ENCODE measurements at places on chromosomes 2 and 18. TPM values are rescaled to one million over a fixed set of nuclear protein-coding genes. Genes with fewer than 3 reads are reported as not detected.

Gene NOSTRIN
- total RNA-seq = not detected

Gene TMEM247
- total RNA-seq = not detected

Gene PRKD3
- 28.5 TPM for total RNA-seq

- no peak for DNase-seq
Measured at GRCh38 chr2:127826047-127826446, 15.1 kb upstream of the WDR33 start.

GRCh38 chr2:39732482-39732881, 46.6 kb downstream of the THUMPD2 start:
- DNase-seq = no peak

DNA sequence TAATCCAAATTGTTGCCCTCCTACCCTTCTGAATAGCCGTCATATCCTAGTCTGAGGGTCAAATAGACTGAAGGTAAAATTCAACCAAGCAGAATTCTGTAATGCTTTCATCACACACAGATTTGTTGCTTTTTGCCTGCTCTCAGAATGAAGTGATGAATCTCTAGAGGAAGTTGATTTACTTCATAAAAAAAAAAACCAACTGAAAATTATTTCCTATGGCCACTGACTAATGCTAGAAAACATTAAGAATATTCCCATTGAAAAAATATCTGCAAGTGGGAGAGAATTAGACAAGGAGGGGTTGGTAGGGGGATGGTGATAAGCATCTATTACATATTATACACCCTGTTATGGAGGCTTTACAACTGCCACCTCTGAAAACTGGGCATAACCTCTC, 2.3 kb upstream of the IL1RL2 start:
- DNase-seq = no peak

DNA sequence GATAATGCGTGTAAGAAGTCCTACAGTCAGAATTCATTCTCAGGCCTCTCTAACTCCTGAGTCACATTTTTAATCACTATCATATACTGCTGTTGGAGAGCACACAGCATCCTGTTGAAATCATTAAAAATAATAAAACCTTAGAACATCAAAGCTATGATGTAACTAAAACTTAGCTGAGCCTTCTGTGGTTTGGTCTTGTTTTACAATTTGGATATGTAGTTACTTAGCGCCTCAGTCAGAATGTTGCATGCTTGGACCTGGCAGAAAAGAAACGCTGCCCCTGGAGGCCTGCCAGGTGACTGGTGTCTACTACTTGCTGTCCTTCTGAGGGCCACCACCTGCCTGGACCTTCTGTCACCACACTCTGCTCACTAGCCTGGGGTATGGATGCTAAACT, 261.1 kb upstream of the RASGRP3 start:
- no peak for DNase-seq

GRCh38 chr2:445896-446295, 158.0 kb upstream of the ALKAL2 start:
- no peak for DNase-seq

GRCh38 chr2:208361077-208361441, 45.5 kb upstream of the PTH2R start:
- no peak for DNase-seq
